ENCODE measurements at places on chromosomes 3 and 15.

DNA sequence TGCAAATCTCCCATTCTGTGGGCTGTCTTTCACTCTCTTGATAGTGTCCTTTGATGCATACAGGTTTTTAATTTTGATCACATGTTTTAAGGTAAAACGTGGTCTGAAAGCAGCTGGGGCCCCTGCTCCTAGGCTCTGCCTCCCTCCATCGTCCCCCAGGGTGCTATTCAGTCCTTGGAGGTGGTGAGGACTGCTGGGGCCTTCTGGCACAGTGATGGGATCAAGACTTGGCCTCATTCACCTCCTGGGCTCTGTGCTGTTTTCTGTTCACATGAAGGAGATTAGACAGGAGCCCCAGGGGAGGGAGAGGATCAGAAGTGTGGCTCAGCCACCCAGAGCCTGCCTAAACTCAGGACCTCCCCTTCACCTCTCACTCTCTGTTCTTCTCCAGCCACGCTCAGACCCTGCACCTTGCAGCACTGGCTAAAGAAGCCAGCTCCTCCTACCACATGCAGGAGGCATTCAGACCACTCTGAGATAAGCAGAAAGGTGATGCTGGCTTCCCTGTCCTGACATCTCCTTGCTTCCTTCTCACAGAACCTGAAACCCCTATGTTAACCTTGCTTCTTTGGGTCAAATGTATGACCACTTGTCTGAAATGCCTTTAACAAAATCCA, 43.9 kb downstream of the PAQR5 start:
- DNase-seq, result no peak

DNA sequence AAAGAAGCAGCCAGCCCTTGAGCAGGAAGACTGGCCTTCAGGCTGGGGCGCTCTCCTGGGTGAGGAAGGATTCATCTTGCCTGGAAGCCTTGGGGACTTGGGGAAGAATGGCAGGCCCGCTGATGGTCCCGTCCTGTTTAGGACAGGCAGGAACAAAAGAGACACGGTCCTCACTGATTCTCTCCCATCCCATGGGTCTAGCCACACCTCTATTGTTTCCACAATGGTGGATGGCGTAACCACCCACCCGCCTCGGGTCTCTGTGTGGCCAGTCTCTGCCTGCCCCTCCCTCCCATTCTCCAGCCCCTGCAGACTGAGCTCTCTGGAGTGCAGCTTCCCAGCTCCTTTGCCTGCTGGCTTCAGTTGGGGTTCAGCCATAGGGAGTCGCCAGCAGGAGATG, 284.3 kb downstream of the UACA start:
- no peak for DNase-seq

DNA sequence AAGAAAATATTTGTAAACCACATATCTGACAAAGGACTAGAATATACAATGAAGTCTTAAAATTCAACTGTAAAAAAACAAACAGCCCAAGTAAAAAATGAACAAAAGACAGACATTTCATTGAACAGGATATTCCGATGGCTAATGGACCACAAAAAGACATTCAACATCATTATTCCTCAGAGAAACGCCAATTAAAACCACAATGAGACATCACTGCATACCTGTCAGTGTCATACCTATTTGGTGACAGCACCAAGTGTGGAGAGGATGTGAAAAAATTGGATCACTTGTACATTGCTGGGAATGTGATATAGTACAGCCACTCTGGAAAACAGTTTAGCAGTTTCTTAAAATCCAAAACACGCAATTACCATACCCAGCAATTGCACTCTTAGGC, 29.9 kb upstream of the TJP1 start:
- DNase-seq, result no peak

DNA sequence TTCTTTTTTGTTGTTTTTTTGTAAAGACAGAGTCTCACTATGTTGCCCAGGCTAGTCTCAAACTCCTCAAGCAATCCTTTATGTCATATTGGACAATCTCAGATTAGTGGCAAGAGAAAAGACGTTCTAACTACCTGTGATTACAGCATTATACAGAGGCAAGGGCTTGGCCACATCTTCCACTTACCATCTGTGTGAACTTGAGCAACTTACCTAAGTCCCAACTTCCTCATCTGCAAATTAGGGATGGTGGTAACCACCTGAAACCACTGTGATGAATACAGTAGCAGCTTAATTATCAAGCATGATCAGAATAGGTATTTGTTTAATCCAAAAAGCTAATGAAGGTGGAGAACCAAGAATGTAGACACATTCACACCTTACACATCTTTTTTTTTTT, 16.1 kb downstream of the LRRC2 start:
- DNase-seq, result no peak

DNA sequence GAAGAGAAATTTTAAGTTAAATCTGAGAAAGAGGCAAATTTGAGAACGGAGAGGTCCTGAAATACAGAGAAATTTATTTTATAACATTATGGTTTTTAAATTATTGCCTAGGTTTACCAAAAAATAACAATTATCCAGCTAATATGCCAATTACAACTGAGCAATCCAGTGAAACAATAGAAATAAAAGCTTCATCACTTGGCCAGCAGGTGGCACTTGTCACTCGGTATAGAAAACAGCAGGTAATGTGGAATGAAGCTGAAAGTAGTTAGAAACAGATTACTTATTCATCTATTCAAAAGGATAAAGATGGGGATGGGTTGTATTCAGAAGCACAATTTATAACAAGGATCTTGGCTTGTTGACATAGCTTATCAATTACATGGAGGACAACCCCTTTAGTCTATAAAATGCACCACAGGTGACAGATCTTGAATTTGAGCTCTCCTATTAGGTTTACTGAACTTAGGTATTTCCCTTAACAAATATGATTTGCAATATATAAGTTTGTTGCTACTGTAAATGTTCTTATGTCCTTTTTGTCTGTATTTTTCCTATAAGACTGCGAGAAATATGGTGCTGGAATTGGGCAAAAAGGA, 70.1 kb upstream of the GUCA1C start:
- no peak for DNase-seq

- no peak for DNase-seq
Measured at GRCh38 chr3:188567478-188568195, 413.7 kb downstream of the LPP start.

GRCh38 chr3:189606774-189607173, 24.4 kb upstream of the TP63 start:
- no peak for DNase-seq

- DNase-seq, result no peak
Measured at GRCh38 chr15:64699751-64700388, 75.5 kb downstream of the RBPMS2 start.

GRCh38 chr15:84772467-84772866, 24.1 kb downstream of the ZNF592 start:
- no peak for DNase-seq

- DNase-seq, result no peak
Measured at GRCh38 chr3:17967111-17967510, 224.7 kb upstream of the TBC1D5 start.

GRCh38 chr3:13455644-13456043, 24.5 kb upstream of the HDAC11 start:
- DNase-seq, result no peak

DNA sequence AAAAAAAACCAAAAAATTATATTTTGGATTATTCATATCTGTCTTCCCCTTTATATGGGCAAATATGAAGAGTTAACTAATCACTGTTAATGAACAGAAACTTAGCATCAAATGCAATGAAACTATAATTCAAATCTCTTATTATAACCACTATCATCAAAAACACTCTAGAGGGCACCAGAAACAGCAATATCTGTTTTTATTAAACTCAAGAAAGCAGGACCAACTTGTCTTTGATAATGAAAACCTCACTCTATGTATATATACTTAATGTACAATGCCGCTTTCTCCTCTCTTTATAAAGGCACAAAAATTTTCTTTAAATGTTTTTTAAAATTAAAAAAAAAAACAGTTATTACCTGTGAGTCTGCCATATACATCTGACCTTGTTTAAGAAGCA, 92.7 kb downstream of the UACA start:
- DNase-seq, result no peak

- no peak for DNase-seq
Measured at GRCh38 chr3:197104738-197105137, 75.1 kb upstream of the MELTF start.

DNA sequence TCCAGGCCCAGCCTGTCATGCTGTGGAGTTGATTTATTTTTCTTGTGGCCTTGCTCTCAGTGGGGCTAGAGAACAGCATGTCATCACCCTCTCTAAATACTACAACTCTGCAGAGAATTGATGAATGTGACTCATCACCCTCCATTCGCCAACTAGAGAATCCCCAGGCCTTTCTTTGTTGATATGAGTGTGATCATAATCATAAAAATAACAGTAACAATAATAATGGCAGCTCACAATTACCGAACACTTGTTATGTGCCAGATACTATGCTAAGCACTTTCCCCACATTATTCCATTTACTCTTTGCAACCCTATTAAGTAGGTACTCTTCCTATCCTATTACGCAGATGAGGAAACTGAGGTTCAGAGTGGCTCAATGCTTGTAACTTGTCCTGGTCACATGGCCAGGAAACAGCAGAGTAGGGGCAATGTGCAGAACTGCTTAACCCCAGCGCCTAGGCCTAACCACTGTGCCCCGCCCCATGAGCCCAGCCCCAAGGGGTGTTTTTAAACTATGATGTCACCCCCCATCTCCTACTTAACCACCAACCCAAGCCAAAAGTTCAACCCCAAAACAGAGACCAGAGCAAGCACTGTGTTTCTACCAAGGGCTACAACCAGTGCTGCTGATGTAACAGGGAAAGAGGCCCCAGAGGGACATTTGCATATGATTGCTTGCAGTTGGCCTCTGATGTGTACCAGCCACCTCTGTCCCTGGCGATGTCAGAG, 104.5 kb downstream of the ADCY5 start:
- DNase-seq, result no peak

- no peak for DNase-seq
Measured at GRCh38 chr3:108228286-108228685, 6.1 kb upstream of the IFT57 start.

All from stimulated activated CD8-positive, alpha-beta memory T cell treated with anti-CD3 and anti-CD28 coated beads, Interleukin-4, amount 100 ng/mL, for 4 hours (primary cell).